ENCODE measurements at places on chromosomes 2 and 18. TPM values are rescaled to one million over a fixed set of nuclear protein-coding genes. Genes with fewer than 3 reads are reported as not detected.

The ZNF24 gene
- 43.9 TPM for total RNA-seq

The TMEM163 gene
- total RNA-seq, result not detected

The TFCP2L1 gene
- 0.06 TPM for total RNA-seq

The OTOS gene
- not detected for total RNA-seq

The ZNF396 gene
- 0.18 TPM for total RNA-seq

DNA sequence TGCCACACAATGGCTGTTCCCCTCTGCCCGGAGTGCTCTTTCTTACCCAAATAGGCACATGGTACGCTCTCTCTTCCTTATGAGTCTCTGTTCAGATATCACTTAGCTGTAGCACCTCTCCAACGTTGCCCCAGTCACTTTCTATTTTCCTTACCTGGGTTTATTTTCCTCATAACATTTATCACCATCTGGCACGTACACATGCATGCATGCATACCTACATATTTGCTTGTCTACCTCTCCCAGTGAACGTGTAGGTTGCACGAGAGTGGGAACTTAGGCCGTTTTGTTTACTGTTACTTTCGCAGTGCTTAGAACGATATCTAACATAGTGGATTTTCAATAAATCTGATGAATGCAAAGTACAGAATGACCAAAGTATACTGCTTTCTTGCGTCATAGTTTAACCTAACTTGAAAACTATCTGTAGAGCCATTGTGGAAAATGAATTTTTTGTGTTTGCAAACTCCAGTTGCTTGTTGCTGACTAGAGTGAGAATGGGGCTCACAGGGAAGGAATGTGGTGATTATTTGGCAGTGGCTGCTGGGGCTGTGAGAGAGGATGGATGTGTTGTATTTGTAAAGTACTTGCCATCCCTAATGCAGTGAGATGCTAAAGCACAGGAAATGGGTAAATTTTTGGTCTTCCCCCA, 47.1 kb downstream of the ACSL3 start:
- no peak for DNase-seq

The MAP4K3 gene
- total RNA-seq, result 16.1 TPM
